Stimulated activated CD4-positive, alpha-beta T cell treated with anti-CD3 and anti-CD28 coated beads, Interleukin-1b, Interleukin-23, amount 100 ng/mL, for 24 hours (primary cell): ENCODE measurements at places on chromosomes 6 and 20.

GRCh38 chr6:113903666-113904330 lies 46.7 kb downstream of the MARCKS start:
- no peak for DNase-seq

- no peak for DNase-seq
Observed at GRCh38 chr20:46827718-46828458, 66.8 kb upstream of the EYA2 start.

DNA sequence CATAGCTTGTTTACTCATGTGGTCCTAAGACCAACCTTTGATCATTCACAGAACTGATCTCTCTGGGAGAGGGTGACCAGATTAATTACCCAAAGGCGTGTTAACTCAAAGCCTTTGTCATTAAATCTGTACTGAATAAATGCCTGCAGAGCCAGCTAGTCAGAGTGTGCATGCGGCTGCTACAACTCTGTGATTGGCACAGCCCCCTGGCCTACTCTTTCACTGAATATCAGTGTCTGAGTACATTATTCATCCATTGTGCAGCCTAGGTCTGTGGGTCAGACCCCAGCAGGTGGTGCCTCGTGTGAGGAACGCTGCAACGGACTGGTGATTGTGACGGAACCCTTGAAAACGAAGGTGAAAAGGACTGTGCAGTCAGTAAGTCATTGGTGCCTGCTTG lies 663.6 kb downstream of the PHF3 start:
- no peak for DNase-seq

DNA sequence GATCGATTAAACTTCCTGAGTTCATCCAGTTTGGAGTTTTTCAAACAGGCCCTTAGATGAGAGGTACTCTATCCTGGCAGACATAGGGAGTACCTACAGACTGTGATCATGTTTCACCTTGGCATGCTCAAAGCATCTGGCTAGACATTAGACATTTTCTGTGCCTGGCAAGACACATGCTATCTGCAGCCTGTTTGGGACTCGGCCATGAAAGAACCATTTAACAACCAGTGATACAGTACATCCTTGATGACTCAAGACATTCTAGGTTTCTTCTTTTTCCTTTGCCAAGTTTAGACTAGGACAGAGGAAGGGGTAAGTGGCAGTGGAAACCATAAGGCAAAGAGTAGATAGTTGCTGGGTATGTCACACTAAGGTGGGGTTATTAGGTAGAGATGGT lies 15.4 kb upstream of the PAQR8 start:
- no peak for DNase-seq

- DNase-seq: no peak
Observed at GRCh38 chr20:62666736-62667529, 24.6 kb downstream of the SLCO4A1 start.

DNA sequence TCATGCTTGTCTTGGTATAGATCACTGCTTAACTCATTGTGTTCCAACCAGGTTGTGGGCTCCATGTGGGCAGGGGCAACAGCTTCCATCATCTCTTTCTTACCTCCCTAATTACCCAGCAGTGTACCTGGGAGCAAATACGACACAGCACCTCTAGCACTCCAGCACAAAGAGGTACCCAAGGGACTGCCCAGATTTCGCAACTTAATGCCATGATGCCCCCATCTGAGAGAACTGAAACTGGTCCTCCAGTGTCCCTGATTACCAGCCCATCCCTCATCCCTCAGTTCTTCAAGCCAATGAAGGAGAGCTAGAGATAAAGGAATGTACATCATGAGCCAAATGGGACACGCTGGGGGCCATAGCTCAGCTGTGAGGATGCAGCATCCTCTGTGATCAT lies 41.9 kb upstream of the MDGA1 start:
- no peak for DNase-seq

DNA sequence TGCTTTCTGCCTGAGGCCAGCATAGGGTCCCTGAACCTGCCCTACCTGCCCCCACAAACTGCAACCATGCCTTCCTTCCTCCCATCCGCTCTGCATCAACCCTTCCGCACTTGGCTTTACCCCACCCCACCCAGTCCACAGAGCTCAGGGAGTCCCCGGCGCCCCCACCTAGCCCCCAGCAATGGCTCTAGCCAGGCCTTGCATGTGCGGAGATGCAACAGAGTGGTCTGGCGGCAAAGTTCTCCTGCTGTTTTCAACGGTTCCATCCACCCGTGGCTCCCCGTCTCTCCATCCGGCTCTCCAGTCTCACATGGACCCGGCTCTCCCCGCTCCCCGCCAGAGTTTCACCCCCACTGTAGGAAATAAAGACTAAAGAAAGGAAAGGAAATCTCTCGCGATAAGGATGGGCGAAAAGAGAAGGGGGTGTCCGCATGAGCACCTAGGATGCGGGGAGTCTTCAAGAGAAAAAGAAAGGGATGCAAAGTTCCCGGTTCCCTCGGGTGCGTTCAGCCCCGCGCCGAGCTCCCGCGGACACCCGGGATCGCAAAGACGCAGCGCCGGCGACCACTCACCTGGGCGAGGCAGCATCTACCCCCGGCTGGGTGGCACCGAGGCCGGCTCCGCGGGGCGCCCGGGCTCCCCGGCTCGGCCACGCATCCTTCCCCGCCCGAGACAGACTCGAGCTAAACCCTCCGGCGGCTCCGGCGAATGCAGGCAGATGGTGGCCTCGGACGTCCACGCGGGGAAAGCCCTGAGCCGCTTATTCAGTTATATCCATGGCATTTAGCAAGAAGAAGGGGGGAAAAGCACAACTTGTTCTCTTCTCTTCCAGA lies 579 bp downstream of the LRFN2 start:
- DNase-seq: no peak

- no peak for DNase-seq
Observed at GRCh38 chr6:167965592-167966539, 31.6 kb upstream of the KIF25 start.

DNA sequence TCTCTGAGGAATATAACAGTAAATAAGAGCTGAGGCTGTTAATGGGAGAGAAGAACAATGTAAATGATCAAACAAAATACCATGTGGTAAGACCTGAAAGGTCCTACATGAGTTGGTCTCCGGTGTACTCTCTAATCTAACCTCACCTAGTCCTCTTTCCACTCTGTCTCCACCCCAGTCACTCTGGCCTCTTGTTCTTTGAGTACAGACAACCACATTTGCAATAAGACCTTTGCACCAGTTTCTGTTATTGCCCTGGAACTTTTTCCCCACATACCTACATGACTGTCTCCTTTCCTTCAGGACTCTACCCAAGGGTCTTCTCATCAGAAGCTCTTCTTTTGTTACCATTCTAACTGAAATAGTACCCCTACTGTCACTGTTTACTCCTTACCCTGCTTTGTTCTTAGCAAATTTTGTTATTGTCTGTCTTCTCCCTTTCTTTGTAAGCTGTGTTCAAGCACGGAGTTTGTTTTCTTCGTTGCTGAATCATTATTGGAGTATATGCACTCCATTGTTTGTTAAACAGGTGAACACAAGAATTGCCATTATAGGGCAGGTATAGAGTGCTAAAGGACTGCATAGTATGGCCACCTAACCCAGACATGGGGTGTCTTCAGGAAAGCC lies 37.3 kb downstream of the MAPK14 start:
- no peak for DNase-seq

- no peak for DNase-seq
Observed at GRCh38 chr20:59733351-59733750, 129.0 kb downstream of the PHACTR3 start.

DNA sequence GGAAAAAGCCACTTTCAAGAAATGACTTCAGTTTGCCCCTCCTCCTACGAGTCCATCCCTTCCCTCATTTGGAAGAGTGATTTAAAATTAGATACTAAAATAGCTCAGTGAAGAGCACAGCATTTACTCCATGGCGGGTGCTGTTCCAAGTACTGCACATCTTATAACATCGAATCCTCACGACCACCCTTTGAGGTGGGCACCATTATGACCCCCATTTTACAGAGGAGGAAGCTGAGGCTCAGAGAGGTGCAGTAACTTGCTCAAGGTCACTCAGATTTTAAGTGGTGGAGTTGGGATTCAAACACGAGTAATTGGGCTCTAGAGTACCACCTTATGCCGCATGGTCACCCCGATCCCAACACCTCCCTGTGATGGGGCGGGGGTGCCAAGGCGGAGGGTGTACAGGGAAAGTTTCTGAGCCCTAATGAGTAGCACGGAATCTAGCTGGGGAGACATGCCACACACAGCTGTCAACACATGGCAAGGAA lies 25.5 kb downstream of the TTBK1 start:
- no peak for DNase-seq

- DNase-seq: no peak
Observed at GRCh38 chr6:73309535-73309784, 44.6 kb downstream of the DPPA5 start.

DNA sequence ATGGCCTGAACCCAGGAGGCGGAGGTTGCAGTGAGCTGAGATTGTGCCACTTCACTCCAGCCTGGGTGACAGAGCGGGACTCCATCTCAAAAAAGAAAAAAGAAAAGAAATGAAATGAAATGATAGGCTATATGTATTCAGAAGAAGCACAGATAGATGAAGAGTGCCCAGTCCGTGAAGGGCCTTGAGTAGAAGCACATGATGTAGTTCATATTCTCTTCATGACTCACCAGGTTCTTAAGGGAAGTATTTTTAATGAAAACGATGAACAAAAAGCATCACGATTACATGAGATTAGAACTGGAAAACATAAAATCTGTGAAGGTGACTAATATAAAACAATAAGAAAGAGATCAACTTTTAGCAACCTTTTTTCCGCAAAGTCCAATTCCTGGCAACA lies 29.8 kb downstream of the TPD52L1 start:
- no peak for DNase-seq
